Stimulated activated CD4-positive, alpha-beta T cell treated with anti-CD3 and anti-CD28 coated beads, Interleukin-1b, Interleukin-23, amount 100 ng/mL, for 24 hours (primary cell): ENCODE measurements at places on chromosomes 1 and 21.

GRCh38 chr21:15682977-15683376, 46.8 kb upstream of the USP25 start:
- DNase-seq = no peak

GRCh38 chr1:160949881-160950280, 4.7 kb downstream of the ITLN2 start:
- DNase-seq = no peak

- no peak for DNase-seq
Observed at GRCh38 chr1:77888081-77888780, at the start of gene NEXN. Gene NEXN (plus strand): TSS chr1:77888624. CDS start chr1:77916107, 27,483 bp downstream.

DNA sequence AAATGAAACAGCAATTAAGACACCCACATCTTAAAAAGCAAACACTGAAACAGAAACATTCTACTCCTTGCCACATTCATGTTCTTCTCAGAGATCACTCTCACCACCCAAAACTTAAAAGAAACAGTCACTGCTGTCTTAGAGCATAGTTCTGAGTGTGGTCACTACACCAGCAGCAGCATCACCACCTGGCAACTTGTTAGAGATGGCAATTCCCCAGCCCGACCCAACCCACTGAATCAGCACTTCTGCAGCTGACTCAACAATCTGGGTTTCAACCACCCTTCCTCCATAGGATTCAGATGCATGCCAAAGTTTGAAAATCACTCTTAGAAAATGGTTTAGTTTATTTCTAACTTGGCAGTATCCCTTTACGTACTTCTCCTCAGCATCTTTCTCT, 126.1 kb downstream of the CDC42BPA start:
- no peak for DNase-seq

GRCh38 chr1:38788341-38789336, 70.9 kb downstream of the RRAGC start:
- DNase-seq = no peak

DNA sequence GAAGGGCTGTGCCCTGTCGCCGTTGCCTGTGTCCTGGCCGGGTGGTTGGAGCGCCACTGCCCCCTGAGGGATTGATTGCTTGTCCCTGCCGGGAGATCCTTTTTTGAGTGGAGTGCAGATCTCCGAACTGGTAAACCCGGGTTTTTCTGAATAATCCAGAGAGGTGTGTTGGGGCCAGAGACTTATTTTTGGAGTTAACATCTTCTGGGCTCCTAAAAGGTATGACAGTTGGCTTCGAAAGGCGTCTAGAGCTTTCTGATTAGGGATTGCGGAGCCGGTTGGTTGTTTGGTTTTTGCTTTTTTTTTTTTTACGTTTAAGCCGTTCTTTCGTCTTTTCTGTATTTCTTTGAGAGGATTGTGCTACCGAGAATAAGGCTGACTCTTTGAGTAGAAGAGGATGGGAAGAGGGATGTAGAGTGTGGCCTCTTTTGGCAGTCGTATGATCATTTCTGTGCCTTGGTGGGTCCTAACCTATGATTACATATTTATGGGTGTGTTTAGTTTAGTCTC, 756 bp downstream of the RLF start:
- peak; percentile 12 for DNase-seq

- DNase-seq = no peak
Observed at GRCh38 chr1:232509570-232509969, 120.4 kb downstream of the SIPA1L2 start.
